ENCODE measurements at places on chromosomes 5 and 9.

GRCh38 chr5:67434466-67434865 lies 237.9 kb upstream of the CD180 start:
- DNase-seq, result no peak

GRCh38 chr9:86034863-86035734 lies 64.3 kb downstream of the GOLM1 start:
- DNase-seq, result no peak

GRCh38 chr9:80874276-80874675 lies 815.1 kb downstream of the TLE1 start:
- no peak for DNase-seq

DNA sequence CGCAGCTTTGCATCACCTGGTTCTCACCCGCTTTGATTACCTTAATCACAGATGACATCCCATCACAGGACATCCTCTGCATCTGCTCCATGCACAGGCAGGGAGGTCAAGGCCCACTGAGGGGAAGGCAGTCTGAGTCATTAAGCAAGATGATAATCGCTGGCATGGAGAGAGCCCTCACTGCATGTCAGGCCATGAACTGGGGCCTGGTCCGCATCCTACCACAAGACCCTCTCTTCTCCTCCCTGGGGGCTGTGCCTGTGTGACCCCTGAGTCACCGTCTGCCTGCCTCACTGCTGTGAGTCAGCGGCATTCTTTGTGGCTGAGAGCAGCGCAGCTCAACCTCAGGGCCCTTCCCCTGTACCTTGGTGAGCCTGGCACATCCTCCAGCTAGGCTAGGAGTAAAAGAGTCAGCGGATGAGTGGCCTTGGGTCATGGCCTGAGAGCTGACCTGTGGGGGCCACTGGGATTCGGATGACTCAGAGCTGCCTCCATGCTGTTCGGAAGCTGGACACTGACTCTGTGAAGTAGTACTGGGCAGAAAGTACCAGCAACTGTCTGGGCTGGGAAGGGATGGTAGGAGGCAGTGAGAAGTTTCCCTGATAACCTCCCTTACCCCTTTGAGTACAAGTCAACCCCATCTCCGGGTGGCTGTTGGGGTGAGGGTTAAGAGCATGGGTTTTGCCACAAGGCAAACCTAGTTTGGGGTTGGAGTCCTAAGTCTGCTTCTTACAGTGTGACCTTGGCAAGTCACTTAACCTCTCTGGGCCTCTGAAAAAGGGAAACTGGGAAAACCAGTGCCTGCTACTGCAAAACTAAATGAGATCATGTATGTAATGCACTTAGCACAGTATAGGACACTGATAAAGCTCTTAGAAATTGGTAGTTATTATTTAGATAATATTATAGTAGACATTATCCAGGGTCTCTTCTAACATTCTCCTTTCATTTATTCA lies 14.6 kb upstream of the ARSI start:
- DNase-seq, result peak; percentile 6

DNA sequence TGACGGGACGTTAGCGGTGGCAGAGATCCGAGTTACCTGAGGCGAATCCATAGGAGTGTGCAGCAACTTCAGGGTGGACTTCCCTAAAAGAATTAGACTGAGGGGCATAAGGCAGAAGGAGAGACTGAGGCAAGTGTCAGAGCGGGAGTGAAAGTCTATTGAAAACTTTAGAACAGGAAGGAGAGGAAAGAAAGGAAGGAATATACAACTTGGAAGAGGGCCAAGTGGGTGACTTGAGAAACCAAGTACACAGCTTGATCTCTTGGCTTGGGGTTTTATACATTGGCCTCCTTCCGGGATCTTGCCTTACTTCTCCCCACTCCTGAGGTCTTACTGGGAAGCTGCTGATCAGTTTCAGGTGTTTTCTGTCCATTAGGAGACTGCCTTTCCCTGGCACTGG lies 84.9 kb downstream of the SNX18 start:
- DNase-seq, result no peak

DNA sequence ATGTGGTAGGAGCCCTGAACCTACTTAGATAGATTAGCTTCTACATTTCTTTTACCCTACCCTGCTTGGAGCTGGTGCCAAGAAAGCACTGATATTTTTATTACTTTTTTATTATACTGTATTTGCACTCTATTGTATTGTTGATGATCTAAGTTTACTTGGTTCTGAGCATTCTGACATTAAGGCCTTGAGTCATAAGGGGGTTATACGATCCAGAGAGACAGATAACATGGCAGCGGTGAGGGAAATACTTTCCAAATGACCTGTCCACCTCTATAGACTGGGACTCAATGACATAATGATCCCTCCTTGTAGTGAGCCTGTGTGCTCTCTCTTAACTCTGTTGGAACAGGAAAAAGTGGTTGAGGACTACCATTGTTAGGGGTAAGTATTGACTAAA lies 176.3 kb downstream of the MAN2A1 start:
- DNase-seq, result no peak

DNA sequence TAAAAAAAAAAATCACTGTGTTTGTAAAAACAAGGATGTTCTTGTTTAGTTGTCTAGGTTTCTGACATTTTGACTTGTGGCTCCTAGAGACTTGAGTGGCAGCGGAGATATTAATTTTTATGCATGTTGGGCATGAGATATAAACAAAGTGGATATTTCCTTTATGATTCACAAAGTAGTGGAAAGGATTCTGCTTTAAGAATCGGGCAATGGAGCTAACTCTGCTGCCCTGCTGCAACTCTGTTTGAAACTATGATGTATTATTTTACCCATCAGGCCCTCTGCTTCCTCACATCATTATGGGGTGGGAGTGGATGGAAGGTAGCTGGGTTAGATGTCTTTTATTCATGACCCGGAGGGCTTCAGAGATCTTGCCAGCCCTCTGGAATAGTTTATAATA lies 94.1 kb upstream of the CD180 start:
- DNase-seq, result no peak

- DNase-seq, result no peak
These were observed 8.8 kb upstream of the SCGB3A1 start for GRCh38 chr5:180599981-180600553.

- no peak for DNase-seq
These were observed 103.3 kb upstream of the RASA1 start for GRCh38 chr5:87164409-87164808.

GRCh38 chr5:141866096-141866495 lies 12.1 kb downstream of the PCDH1 start:
- DNase-seq, result no peak

- no peak for DNase-seq
These were observed 1392.9 kb upstream of the NUDT12 start for GRCh38 chr5:104955479-104955878.

DNA sequence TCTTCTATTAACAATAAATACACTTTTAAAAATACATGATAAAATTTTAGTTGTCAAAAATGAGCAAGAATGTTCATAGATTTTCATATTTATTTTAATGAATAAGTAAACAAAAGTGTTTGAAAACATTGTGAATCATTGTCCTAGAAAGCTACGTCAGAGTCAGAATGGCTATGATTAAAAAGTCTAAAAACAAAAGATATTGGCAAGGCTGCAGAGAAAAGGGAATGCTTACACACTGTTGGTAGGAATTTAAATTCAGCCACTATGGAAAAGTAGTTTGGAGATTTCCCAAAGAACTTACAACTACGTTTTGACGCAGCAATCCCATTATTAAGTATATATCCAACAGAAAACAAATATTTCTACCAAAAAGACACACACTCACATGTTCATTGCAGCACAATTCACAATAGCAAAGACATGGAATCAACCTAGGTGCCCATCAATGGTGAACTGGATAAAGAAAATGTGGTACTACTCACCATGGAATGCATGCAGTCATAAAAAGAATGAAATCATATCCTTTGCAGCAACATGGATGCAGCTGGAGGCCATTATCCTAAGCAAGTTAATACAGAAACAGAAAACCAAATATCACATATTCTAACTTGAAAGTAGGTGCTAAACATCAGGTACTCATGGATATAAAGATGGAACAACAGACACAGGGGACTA lies 49.2 kb upstream of the FBXL17 start:
- DNase-seq, result no peak

GRCh38 chr5:607541-608428 lies 4.4 kb upstream of the CEP72 start:
- DNase-seq, result no peak

- no peak for DNase-seq
These were observed 17.1 kb upstream of the SPOUT1 start for GRCh38 chr9:128846680-128847030.

GRCh38 chr5:126354012-126354857 lies 69.0 kb upstream of the GRAMD2B start:
- DNase-seq, result no peak

DNA sequence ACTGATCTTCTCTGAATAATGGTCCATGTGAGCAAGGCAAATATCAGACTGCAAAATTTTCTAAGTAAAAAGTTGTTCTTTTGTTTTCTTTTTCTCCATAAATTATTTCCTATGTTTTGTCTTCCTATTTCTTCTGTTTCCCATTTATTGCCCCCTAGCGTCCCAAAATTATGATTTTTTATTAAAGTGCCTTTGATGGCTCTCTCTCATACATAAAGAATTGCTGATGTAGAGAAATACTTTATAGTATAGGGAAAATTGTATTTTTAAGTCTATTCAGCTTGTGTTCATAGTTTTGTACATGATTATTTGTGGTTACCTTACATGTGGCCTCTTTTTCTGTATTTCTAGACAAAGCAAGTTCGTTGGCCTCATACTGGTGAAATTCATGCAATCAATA lies 1031.2 kb downstream of the EFNA5 start:
- no peak for DNase-seq

GRCh38 chr5:160169326-160169725 lies 50.1 kb upstream of the PWWP2A start:
- no peak for DNase-seq

DNA sequence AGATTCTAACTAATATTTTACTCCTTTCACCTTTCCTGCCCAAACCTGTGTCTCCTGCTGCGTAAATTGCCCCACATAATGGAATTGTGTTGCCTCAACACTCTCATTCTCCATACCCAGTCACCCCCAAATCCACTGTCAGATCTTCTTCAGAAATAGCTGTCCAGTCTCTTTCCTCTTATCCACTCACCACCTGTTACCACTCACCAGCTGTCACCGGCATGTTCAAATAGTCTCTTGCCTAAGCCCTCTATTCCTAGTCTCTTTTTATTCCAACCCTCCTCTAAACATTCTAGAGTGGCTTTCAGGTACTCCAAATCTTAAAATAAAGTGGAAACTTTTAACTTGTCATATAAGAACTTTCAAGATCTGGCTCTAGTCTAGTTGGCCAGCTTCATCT lies 262.0 kb upstream of the FBXL7 start:
- DNase-seq, result no peak

- no peak for DNase-seq
These were observed 8.1 kb downstream of the PPIP5K2 start for GRCh38 chr5:103128202-103128601.

- DNase-seq, result no peak
These were observed 37.8 kb downstream of the EBF1 start for GRCh38 chr5:159061834-159062474.

GRCh38 chr5:160555581-160555970 lies 133.9 kb downstream of the PTTG1 start:
- no peak for DNase-seq

DNA sequence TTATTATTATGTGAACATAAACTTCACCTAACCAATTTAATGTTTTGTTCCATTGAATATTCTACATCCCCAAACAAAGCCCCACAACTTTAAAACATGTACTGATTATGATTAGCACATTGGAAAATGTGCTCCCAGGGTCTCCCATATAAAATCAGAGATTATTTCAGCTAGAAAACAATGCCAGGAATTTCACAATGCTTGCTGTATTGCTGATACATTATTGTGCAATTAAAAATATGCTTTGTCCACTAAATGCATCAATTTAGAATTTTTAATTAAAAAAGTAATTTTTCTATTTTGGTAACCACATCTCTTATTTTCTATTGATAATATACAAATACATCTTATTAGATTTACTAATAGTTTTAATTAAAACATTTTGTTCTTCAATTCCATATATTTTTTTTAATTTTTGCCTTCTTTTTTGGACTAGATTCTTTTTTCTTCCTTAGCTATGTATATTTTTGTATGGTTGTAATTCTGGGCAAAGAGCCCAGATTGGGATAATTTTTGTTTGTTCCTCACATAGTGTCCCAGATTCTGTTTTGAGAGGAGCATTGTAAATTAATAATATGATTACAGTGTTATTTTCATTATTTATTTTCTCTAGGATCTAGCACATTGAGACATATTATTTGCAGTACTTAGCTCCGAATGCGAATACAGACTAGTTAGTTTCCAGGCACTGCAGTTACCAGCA lies 241.5 kb upstream of the CDH18 start:
- DNase-seq, result no peak

DNA sequence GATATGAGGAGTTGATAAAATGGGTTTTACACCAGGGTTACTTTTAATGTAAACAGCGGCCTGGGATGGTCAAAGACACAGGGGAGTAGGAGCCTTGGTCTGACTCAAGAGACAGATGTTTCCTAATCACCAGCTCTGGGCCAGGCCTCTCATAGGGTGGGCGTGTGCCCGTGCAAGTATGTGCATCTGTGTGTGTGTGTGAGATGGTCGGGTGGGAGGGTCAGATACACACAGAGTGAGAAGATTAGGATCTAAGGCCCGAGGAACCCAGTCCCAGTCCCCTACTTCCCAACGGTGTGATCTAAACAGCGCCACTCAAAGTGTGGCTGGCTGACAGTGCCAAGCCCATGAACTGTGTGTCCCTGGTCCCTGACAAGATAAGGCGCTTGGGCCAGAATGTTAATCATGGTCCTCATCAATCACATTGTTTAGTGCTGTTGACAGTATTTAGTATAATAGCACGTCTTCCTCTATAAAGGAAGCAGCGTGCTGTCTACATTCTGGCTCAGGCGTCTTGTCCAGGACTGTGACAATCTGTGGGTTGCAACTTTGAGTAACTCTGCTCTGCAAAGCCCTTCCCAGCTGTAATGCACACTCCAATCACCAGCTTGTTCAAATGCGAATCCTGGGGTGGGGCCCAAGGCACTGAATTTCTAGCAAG lies 173.7 kb downstream of the DAB2IP start:
- no peak for DNase-seq

DNA sequence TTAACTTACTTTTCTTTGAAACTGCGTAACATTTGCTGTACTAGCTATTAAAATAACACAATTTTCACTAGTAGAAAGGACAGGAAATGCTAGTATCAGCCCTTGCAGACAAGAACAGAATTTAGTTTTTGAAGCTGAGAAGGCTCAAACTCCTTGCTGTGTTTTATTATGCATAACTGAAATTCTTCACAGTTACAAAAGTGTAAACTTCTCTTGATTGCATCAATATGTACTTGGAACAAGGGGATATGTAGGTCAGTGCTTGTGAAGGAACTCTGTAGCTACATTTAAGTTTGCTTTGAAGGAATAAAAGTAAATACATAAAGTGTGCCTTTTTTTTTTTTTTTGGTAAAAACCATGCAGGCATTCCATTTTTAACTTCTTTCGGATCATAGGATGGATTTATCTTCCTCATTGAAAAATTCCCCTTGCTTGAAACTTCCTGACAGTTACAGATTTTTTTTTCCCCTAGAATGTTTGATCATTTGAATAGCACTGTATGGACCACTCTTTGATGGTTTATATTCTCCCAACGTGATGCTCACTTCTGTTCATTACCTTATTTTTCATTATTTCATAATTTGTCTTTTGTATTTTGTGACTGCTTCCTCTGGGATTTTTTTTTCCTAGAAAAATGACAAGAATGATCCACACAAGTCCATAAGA lies 94.9 kb upstream of the DAB2 start:
- no peak for DNase-seq

- no peak for DNase-seq
These were observed 111.6 kb downstream of the ZNF608 start for GRCh38 chr5:124634741-124635323.

Data from activated T-cell treated with anti-CD3 and anti-CD28 coated beads, Interleukin-2, amount 50 U/mL, for 72 hours (primary cell).